ENCODE measurements at places on chromosomes 11 and 22.

DNA sequence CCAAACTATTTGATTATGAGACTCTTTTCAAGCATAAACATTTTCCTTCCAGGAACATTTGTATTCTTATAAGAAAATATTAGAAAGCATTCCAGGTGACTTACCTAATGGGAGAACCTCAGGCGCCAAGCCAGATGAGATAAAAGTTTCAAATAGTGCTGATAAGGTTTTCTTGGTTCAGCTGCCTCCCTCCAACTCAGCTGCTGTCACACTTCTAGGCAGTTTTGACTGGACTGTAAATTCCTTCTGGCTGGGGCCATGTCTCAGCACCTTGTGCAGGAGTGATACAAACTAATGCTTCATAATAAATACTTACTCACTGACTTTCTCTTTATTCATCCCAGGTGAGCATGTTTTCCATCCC, 131.1 kb downstream of the MED15 start:
- DNase-seq = no peak

DNA sequence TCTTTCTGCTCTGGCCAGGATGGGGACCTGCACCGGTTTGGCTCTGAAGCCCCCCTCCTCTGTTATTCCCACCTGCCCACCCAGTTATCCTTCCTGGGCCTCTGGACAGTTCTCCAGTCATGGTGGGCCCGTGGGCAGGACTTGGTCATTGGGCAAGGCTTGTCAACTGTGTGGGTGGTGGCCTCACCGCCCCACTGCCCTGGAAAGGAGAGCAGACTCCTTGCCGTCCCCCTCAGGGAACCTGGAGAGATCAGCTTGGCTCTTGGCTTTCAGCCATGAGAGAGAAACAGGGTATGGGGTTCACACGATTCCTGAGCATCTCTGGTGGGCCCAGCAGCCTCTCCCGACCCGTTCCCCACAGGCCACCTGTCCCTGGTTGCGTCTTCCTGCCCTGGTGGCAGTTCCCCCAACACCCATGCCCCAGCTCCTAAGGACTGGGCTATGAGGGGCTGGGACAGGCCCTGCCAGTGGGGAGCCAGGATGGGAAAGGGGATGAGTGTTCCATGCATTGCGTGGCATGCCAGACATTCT, 92.3 kb downstream of the MORC2 start:
- DNase-seq = no peak

DNA sequence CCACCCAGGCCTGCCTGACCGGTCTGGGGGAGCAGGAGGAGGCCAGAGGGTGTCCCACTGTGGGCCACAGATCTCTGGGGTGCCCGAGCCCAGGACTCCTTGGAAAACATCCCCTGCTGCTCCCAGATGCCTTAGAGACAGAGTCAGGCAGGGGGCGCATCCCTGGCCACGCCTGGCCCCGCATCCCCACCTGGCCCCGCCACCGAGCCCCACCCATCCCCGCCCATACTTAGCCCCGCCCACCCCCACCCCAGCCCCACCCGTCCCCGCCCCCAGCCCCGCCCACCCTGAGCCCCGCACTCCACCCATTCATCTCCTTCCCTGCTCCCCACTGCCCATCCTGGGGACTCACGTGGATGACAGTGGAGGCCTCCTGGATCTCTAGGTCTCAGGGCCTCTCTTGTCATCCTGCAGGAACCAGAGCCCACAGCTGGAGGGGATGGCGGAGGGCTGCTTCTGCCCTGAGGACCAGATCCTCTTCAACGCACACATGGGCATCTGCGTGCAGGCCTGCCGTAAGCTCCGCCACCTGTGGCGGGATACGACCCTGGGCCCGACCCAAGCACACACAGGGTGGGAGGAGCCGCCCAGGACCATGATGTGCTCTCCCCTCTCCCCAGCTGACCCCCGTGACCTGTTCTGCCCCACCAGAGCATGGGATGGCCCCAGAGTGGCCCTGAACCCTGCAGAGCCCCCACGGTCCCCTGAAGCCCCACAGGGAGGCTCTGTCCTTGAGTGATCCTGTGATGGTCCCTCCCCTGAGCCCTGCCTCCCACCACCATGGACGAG, 33.6 kb downstream of the MUC5B start:
- no peak for DNase-seq

GRCh38 chr11:33057284-33057683, 17.9 kb downstream of the TCP11L1 start:
- DNase-seq = no peak

DNA sequence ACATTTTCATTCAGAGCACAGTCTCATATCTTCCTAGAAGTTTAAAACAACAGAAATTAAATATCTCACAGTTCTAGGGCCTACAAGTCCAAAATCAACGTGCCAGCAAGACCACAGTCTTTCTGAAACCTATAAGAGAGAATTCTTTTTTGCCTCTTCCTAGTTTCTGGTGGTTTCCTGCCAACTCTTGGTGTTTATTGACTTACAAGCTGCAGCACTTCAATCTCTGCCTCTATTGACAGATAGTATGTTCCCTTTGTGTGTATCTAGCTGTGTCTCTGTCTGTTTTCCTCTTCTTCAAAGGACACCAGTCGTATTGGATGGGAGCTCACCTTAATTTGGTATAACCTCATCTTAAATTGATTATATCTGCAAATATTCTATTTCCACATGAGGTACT, 347.5 kb downstream of the DCDC1 start:
- DNase-seq = no peak

- no peak for DNase-seq
These were observed 2.4 kb downstream of the JAM3 start for GRCh38 chr11:134071306-134071705.

GRCh38 chr11:8839957-8840945, 70.7 kb upstream of the AKIP1 start:
- DNase-seq = no peak

GRCh38 chr22:32874976-32875375, 73.5 kb downstream of the TIMP3 start:
- no peak for DNase-seq

- no peak for DNase-seq
These were observed 47.5 kb upstream of the ME3 start for GRCh38 chr11:86719781-86720463.

- no peak for DNase-seq
These were observed 229.1 kb upstream of the ZBED5 start for GRCh38 chr11:11086979-11087378.

DNA sequence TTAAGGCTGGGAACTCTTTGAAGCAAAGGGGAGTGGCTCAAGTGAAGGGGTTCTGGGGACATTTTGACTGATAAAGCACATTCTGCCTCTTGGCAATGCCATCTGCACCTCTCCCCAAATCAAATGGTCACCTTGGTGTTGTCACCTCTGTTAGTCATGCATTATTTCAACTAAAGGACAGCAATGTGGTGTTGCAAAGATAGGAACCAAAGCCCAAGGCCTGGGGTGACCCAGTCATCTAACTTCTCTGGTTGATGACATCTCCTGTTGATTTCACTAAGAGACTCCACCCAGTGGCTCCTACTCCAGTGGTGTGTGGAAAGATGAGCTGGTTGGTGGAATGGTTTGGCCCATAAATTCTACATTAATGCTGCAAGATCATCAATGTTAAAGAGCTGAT, 7.8 kb upstream of the MS4A1 start:
- DNase-seq = no peak

DNA sequence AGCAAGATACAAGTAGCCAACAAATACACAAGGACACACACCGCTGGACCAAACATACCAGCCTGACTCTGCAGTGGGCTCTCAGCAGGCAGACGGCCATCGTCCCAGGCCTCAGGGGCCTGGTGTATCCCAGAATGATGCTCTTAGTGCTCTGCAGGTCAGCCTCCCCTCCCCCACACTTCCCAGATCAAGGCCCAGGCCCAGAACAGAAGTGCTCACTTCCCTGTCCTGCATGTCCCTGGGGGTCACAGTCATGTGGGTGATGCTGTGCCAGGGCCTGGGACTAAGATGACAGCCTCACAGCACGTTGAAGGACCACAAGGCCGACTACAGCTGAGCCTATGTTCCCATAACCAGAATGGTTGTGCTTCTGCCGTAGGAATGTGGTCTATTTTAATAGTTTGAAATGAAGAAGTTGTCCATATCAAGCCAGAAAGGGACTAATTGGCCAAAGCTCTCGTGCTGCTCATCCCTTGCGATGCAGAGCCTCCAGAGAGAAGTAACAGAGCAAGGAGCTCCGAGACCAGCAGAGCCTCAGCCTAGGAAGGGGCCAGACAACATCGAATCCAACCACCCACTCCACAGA, 48.6 kb downstream of the GAB4 start:
- no peak for DNase-seq

- DNase-seq = no peak
These were observed 16.3 kb downstream of the AP5B1 start for GRCh38 chr11:65764434-65764833.

- no peak for DNase-seq
These were observed 23.1 kb upstream of the FZD4 start for GRCh38 chr11:86978247-86978646.

DNA sequence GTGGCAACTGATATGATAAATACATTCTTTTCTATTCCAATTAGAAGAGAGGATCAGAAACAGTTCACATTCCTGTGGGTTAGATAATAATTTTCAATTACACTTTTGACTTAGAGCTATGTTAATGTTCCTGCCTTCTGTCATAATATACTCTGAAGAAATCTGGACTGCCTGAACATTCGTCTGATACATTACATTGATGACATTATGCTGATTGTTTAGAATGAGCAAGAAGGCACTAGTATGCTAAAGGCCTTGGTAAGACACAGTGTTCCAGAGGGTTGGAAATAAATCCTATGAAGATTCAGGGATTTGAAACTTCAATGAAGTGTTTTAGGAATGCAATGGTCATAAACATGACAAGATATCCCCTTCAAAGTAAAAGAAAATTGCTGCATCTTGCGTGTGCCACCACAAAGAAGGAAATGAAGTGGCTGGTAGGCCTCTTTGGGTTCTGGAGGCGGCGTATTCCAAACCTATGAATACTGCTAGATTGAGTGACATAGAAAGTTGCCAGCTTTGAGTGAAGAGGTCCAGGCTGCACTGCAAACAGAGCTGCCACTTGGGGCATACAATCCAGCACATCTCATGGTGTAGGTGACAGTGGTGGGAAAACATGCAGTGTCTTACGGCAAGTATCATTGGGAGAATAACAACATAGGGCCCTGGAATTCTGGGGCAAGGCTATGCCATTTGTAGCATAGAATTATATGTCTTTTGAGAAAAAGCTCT, 21.2 kb upstream of the PDE3B start:
- DNase-seq = no peak

DNA sequence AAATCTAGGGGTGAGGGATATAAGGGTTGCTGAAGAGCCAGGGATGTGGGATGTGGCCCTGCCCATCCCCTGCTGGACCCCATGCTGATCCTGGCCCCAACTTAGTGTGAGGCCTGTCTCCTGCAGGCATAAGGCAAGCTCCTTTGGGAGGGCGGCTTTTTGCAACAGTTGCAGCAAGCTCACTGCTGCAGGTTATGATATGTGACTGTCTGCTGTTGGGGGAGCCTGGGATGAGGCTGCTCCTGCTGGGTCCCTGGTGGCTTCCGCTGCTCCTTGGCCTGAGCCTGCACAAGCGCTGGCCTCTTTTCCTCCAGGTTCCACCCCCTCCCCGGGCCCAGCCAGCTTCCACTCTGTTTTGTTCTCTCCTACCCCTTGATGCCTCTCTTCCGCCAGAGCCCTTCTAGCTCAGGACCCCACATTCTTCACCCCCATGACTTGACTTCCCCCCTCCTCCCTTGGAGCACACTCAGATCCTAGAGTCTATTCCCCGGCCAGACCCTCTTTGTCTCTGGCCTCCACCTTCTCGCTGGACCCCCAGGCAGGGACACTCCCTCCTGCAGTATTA, 35.0 kb upstream of the SYT13 start:
- DNase-seq = no peak

DNA sequence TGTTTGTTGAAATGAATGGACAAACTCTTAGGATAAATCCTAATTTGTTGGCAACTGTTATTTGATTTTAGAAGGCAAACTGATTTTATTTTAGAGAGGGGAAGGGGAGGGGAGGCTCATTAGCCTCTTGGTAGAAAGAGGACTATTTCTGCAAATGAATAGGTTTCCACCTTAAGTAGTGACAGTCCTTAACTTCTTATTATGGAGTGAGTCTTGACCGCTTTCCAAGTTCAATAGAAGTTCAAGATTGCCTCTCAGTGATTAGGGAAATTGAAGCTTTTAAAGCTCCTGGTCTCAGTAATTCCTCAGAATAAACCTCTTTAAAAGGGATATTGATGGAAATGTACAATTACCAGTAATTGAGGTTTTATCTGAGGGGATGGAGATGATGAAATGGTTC, 55.7 kb downstream of the PANX1 start:
- no peak for DNase-seq

- DNase-seq = no peak
These were observed 47.1 kb downstream of the LARGE1 start for GRCh38 chr22:33873186-33873585.

- DNase-seq = no peak
These were observed 44.2 kb upstream of the AMPD3 start for GRCh38 chr11:10410844-10411200.

Measured in GM18507 (cell line).